Peyer's patch (tissue), 4 donors: ENCODE measurements at places on chromosomes 1 and 21. TPM values are rescaled to one million over a fixed set of nuclear protein-coding genes. Genes with fewer than 3 reads are reported as not detected.

Gene CLCC1
- total RNA-seq: 14.4 TPM

Gene ZBTB7B
- 393 TPM for total RNA-seq

Gene OR2M3
- not detected for total RNA-seq

Gene ITLN2
- total RNA-seq: 46.2 TPM

Gene GBP5
- total RNA-seq: 4.6 TPM

Gene PTAFR
- total RNA-seq: 1.7 TPM

Gene ZNF648
- not detected for total RNA-seq

Gene OR2T11
- total RNA-seq: not detected

Gene TEKT2
- not detected for total RNA-seq

Gene GBP6
- total RNA-seq: not detected

Gene ARHGEF10L
- total RNA-seq: 72.7 TPM

Gene TRNP1
- 12.2 TPM for total RNA-seq

Gene GPX7
- 1.4 TPM for total RNA-seq

Gene TSPEAR
- not detected for total RNA-seq

Gene KIF17
- total RNA-seq: 1.7 TPM

Gene ZNF695
- not detected for total RNA-seq

Gene KCNC4
- total RNA-seq: 9.9 TPM

Gene ETV3L
- total RNA-seq: not detected

Gene IRF6
- total RNA-seq: 56.2 TPM

Gene SPRR2B
- not detected for total RNA-seq

Gene PDC
- not detected for total RNA-seq

Gene C1orf174
- total RNA-seq: 37.1 TPM

Gene ST7L
- 25.4 TPM for total RNA-seq

Gene ANKRD34A
- total RNA-seq: not detected

Gene PPFIA4
- total RNA-seq: 1.7 TPM

Gene NPL
- 10.7 TPM for total RNA-seq

Gene AQP10
- not detected for total RNA-seq

Gene SMYD3
- total RNA-seq: 31.5 TPM

Gene TFF3
- 178 TPM for total RNA-seq

Gene HUNK
- total RNA-seq: 7.0 TPM

Gene SELP
- total RNA-seq: 6.9 TPM

Gene PEAR1
- 17.3 TPM for total RNA-seq

Gene CFAP45
- not detected for total RNA-seq

Gene ZFYVE9
- total RNA-seq: 36.3 TPM

Gene PPM1J
- not detected for total RNA-seq

Gene DOCK7
- 33.4 TPM for total RNA-seq

Gene BRDT
- not detected for total RNA-seq

Gene TTC24
- total RNA-seq: not detected

Gene SLC22A15
- total RNA-seq: 1.7 TPM

Gene PRAMEF2
- total RNA-seq: not detected

Gene LEFTY1
- 9.1 TPM for total RNA-seq

Gene FRRS1
- total RNA-seq: 17.0 TPM

Gene MANEAL
- 3.5 TPM for total RNA-seq

Gene PRELP
- total RNA-seq: 4.2 TPM
